AG09319 (cell line): ENCODE measurements at places on chromosomes 1 and 21.

GRCh38 chr1:225464851-225465792 is 37.3 kb upstream of the LBR start:
- DNase-seq: no peak

- DNase-seq: no peak
Observed at GRCh38 chr1:116755066-116755465, 836 bp downstream of the CD2 start.

- DNase-seq: no peak
Observed at GRCh38 chr1:225770561-225771248, 6.9 kb upstream of the SRP9 start.

DNA sequence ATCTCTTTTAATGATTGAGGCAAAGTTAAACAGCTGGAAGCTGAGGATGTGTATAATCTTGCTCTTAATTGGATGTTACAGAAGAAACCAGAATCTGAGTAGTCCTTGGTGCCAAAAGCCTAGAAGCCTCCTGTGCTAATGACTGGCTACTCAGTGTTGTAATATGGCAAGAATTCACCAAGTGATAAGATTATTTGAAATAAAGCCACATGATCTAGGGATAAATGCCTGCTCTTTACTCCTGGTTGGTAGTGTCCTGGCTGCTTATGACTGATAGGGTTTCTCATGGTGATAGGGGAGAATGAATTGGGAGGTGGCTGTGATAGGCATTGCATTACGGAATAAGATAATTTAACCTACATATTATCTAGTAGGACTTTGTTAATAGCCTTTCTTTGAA is 13.6 kb upstream of the MAB21L3 start:
- DNase-seq: no peak

- no peak for DNase-seq
Observed at GRCh38 chr1:54814571-54814970, 13.4 kb upstream of the TTC22 start.

DNA sequence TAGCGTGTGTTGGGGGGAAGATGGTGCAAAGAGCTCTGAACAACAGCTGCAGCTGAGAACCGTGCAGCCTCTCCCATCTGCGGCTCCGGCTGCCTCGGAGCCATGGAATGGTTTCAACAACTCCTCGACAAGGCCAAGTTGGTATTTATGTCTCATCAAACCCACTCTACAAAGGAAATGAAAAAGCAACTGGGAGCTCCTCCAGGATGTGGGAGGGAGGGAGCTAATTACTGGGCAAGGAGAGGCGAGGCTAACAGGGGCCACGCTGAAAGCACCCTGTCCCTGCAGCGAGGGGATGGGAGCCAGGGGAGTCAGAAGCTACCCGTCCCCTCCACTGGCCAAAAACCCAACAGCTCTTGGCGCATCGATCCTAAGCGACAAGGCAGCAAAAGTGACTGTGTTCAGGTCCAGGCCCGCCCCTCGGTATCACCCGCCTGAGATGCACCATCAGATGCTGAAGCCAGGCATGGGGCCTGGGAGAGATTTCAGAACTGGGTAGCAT is 63.1 kb downstream of the ACOT7 start:
- DNase-seq: peak; percentile 54
